ENCODE measurements at places on chromosomes 1 and 21.

- DNase-seq, result no peak
- H3K4me3 ChIP-seq, result no peak overlapping the region
- no peaks in the 10 kb centered on the region for H3K36me3 ChIP-seq
- H3K27ac ChIP-seq, result no peak overlapping the region
These were observed 108.3 kb downstream of the HIVEP3 start for GRCh38 chr1:41810446-41810845.

- H3K36me3 ChIP-seq, result peaks cover 35% of the 10 kb centered on the region
- H3K27ac ChIP-seq, result no peak overlapping the region
- H3K4me3 ChIP-seq, result no peak overlapping the region
- H3K4me1 ChIP-seq, result no peaks in the 10 kb centered on the region
- H3K27me3 ChIP-seq, result no peaks in the 10 kb centered on the region
These were observed 29.3 kb downstream of the RAB4A start for GRCh38 chr1:229300099-229300757.

GRCh38 chr1:198798923-198799386, 160.1 kb downstream of the PTPRC start:
- no peak overlapping the region for H3K27ac ChIP-seq
- no peaks in the 10 kb centered on the region for H3K4me1 ChIP-seq
- H3K36me3 ChIP-seq, result no peaks in the 10 kb centered on the region
- DNase-seq, result no peak

DNA sequence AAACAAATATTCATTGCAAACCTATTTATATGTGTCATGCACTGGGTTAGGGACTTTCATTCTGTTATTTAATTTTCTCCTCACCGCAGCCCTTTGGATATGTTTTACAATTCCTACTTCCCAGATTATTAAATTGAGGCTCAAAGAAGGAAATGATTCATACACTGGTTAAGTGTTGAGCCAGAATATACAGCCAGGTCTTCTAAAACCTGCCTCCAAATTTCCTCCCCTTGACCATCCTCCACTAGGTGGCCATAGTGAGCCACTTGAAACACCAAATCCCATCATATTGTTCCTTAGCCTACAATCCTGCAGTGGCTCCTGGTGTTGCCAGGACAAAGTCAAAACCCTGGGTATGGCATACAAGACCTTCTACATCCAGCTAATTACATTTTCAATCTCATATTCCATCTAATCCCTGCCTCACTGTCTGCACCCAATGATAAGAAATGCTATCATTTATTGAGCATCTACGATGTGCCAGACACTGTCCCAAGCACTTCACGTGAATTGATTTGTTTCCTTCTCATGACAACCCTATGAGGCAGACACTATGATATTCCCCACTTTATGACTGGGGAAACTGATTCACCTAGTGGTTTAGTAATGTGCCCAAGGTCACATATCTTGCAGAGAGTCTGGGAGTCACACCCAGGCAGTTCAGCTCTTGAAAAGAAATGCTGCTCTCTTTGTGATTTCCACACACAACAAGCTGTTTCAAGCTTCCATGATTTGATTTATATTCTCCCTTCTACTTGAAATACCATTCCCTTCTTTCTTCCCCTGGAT, 23.6 kb upstream of the KIRREL1 start:
- peak; percentile 38 for DNase-seq
- H3K4me3 ChIP-seq, result no peak overlapping the region
- no peaks in the 10 kb centered on the region for H3K36me3 ChIP-seq
- H3K4me1 ChIP-seq, result peaks cover 18% of the 10 kb centered on the region
- H3K27me3 ChIP-seq, result no peaks in the 10 kb centered on the region
- peak overlapping the region; percentile 39 for H3K27ac ChIP-seq

GRCh38 chr1:101238681-101239094, 1.9 kb downstream of the S1PR1 start:
- peak; percentile 68 for DNase-seq
- peak overlapping the region; percentile 91 for H3K4me3 ChIP-seq
- H3K27ac ChIP-seq, result no peak overlapping the region
- H3K36me3 ChIP-seq, result no peaks in the 10 kb centered on the region
- peaks cover 9% of the 10 kb centered on the region for H3K4me1 ChIP-seq
- no peaks in the 10 kb centered on the region for H3K27me3 ChIP-seq

GRCh38 chr1:210294999-210295745, 33.5 kb upstream of the HHAT start:
- peaks cover 22% of the 10 kb centered on the region for H3K4me1 ChIP-seq
- no peaks in the 10 kb centered on the region for H3K27me3 ChIP-seq
- no peak for DNase-seq
- H3K4me3 ChIP-seq, result no peak overlapping the region

GRCh38 chr1:60394436-60394835, 320.9 kb upstream of the C1orf87 start:
- no peaks in the 10 kb centered on the region for H3K36me3 ChIP-seq
- no peaks in the 10 kb centered on the region for H3K4me1 ChIP-seq
- H3K27me3 ChIP-seq, result no peaks in the 10 kb centered on the region
- no peak for DNase-seq
- H3K27ac ChIP-seq, result no peak overlapping the region

DNA sequence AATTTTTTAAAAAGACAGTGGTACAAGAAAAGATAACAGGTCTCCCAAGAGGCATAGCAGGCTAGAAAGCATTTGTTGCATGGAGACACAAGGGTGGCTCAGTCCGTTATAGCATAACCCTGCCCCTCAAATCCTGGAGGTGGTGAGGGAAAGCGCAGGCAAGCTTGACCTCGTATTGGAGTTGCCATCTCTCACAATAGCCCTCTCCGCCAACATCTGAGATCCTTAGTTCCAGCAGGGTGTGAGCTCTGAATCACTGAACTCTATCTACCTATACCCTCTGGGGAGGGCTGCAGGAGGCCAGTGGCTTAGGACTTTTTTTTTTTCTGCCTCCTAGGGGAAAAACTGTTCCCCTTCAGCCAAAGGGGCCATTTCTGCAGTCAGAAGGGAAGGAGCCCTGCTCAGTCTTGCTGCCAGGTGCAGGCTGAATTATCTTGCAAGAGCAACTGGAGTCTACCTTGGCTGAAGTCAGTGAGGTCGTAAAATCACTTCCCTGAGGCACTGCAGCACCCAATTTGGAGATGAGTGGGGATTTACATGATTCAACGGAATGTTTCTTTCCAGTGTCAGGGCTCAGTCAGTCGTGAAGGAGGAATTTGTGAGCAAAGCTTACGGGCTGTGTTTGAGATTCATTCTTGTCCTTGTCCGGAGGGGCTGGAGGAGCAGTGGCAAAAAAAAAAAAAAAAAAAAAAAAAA, 17.2 kb upstream of the C8A start:
- H3K27ac ChIP-seq, result no peak overlapping the region
- H3K4me1 ChIP-seq, result peaks cover 6% of the 10 kb centered on the region
- H3K27me3 ChIP-seq, result no peaks in the 10 kb centered on the region
- no peak overlapping the region for H3K4me3 ChIP-seq
- DNase-seq, result no peak

DNA sequence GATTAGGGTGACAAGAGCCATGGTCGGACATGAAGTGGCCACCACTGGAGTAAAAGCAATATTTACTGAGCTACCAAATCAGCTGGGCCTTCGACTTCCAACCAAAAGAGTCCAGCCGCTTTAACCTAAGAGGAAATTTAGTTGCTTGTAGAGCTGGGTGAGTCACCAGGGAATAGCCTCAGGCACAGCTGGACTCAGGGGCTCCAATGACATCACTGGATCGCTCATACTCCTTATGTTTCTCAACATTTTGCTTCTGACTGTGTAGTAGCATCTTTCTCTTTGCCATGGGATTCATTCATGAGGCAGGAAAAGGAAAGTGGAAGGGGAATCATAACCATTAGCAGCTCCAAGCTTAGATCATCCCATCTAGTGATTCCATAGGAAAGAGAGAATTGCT, 664.4 kb downstream of the MATN1 start:
- H3K4me3 ChIP-seq, result no peak overlapping the region
- DNase-seq, result no peak
- H3K27me3 ChIP-seq, result no peaks in the 10 kb centered on the region

GRCh38 chr1:15452216-15452615, 4.3 kb upstream of the CELA2A start:
- H3K27me3 ChIP-seq, result no peaks in the 10 kb centered on the region
- H3K4me3 ChIP-seq, result no peak overlapping the region
- H3K27ac ChIP-seq, result no peak overlapping the region
- H3K36me3 ChIP-seq, result no peaks in the 10 kb centered on the region

GRCh38 chr1:28162151-28162550, 14.3 kb downstream of the PTAFR start:
- H3K4me1 ChIP-seq, result no peaks in the 10 kb centered on the region
- H3K36me3 ChIP-seq, result no peaks in the 10 kb centered on the region
- no peaks in the 10 kb centered on the region for H3K27me3 ChIP-seq
- no peak overlapping the region for H3K27ac ChIP-seq
- DNase-seq, result no peak

- no peak overlapping the region for H3K27ac ChIP-seq
- no peaks in the 10 kb centered on the region for H3K36me3 ChIP-seq
- no peaks in the 10 kb centered on the region for H3K4me1 ChIP-seq
- no peak overlapping the region for H3K4me3 ChIP-seq
These were observed 95.3 kb downstream of the ADSS2 start for GRCh38 chr1:244356376-244356775.

- no peak for DNase-seq
- H3K4me1 ChIP-seq, result no peaks in the 10 kb centered on the region
- H3K36me3 ChIP-seq, result no peaks in the 10 kb centered on the region
- H3K4me3 ChIP-seq, result no peak overlapping the region
These were observed 87.9 kb downstream of the RGS7 start for GRCh38 chr1:241269116-241269515.

GRCh38 chr1:115677565-115677964, 35.8 kb downstream of the VANGL1 start:
- no peak for DNase-seq
- no peak overlapping the region for H3K4me3 ChIP-seq
- H3K36me3 ChIP-seq, result peaks cover 3% of the 10 kb centered on the region
- H3K4me1 ChIP-seq, result peaks cover 10% of the 10 kb centered on the region
- no peak overlapping the region for H3K27ac ChIP-seq
- no peaks in the 10 kb centered on the region for H3K27me3 ChIP-seq

All from thoracic aorta (tissue), 2 donors.